ENCODE measurements at places on chromosomes 2 and 18.

- peak; percentile 65 for DNase-seq
These were observed 389.8 kb downstream of the FIGN start for GRCh38 chr2:163345795-163346573.

DNA sequence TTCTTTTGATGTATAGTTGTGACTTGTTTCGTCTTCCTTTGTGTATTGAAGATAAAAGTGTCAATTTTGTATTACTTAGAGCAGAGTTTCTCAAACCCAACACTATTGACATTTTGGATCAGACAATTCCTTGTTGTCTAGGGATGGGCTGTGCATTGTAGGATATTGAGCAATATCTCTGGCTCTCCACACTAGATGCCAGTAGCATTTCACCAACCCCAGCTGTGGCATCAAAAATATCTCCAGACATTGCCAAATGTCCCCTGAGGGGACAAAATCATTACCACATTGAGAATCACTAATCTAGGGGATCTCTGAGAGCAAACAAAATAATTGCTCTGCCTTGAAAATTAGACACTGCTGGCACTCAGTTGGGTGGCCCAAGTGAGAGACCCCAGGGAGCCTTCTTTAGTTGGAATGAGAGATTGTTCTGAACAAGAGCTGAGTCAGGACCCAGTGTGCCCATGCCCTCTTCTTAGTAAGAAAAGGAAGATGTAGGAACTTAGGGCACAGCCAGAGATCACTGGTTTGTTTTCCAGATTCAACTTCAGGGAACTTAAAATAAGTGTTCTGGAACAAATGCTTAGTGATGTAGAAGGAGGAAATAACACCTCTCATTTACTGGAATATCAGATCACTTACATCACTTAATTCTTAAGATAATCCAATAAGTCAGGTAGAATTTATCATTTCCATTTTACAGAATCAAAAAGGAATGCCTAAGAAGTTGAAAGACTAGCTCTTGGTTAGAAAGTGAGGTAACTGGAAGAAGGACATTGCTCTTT lies 466.6 kb upstream of the TNP1 start:
- no peak for DNase-seq

DNA sequence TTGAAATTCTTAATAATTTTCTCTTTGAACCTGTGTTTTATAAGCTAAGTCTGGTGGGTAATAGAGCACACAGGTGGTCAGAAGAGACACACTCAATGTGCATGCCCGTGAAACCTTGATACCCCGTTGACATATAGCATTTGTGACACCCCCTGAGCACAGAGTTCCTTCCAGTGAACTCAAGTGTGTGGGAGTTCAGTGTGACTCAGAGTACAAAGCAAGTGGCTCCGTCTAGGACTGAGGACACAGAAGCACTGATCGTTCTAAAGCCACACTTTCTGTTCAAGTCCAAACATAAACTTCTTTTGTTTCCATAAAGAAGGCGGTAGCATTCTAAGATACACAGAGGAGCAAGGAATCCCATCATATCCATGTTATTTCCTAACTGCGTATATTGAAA lies 523.6 kb downstream of the PID1 start:
- no peak for DNase-seq

DNA sequence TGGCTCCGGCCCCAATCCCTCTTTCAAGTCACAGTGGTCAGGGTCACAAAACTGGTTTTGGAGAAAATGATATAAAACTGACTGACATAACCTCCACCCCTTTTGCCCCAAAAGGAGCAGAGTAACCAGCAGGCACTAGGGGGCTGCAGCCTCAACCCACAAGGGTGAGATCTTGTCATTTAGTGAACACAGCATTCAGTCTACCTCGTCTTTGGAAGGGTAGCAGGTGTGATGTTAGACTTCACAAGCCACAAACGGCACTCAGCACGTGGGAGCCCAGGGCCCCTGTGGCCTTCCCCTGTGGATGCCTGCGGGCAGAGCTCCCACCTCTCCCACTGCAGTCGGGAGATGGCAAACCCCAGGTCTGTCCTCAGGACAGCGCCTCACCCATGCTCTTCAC lies 372.1 kb upstream of the MYT1L start:
- no peak for DNase-seq

DNA sequence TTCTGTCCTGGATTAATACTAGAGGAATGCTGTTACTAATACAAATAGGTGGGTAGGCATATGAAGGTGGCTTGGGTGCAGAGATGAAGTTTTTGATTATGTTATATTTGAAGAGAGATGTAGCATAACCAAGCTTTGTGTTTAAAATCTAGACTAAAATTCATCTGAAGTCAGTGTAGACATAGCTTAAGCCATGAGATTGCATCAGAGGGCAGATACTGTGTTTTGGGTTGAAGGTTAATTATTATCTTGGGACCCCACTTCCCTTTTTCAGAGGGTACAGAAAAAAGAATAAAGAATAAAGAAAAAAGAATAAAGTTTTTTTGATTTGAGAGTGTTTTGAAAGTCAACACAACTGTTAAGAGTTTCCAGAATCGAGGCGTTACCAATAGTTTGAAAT lies 13.0 kb downstream of the PPM1B start:
- no peak for DNase-seq

- peak; percentile 35 for DNase-seq
These were observed 302.8 kb downstream of the NCKAP5 start for GRCh38 chr2:133265432-133265949.

GRCh38 chr2:124281541-124281940 lies 256.5 kb downstream of the CNTNAP5 start:
- DNase-seq, result no peak

- DNase-seq, result no peak
These were observed 71.3 kb downstream of the FASTKD2 start for GRCh38 chr2:206836722-206837121.

Data from neuronal stem cell (in vitro differentiated cells).